Muscle of arm (tissue), 14 donors: ENCODE measurements at places on chromosomes 2 and 18. TPM values are rescaled to one million over a fixed set of nuclear protein-coding genes. Genes with fewer than 3 reads are reported as not detected.

DNA sequence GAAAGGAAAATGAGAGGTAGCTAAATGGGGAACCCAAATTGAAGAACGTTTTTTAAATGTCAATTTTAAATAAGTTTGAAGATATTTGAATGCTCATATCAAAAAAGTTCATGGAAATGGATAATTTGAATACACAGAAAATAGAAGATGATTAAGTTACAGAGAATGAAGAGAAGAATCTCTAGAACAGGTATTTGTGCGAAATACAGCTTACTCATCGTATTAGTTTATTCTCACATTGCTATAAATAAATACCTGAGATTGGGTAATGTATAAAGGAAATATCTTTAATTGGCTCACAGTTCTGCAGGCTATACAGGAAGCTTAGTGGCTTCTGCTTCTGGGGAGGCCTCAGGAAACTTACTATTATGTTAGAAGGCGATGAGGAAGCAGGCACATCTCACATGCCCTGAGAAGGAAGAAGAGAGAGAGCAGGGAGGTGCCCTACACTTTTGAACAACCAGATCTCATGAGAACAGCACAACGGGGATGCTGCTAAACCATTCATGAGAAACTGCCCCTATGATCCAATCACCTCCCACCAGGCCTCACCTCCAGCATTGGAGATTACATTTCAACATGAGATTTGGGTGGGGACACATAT lies 89.7 kb upstream of the DTNA start:
- no peak for DNase-seq

- DNase-seq, result no peak
Measured at GRCh38 chr2:118604371-118604770, 243.1 kb downstream of the EN1 start.

The CIB4 gene
- not detected for polyA plus RNA-seq

The LOXL3 gene
- polyA plus RNA-seq, result 9.6 TPM

GRCh38 chr2:166614029-166614428 lies 120.0 kb upstream of the SCN7A start:
- DNase-seq, result no peak

The OTOS gene
- polyA plus RNA-seq, result not detected

The SCYGR4 gene
- not detected for polyA plus RNA-seq

- DNase-seq, result no peak
Measured at GRCh38 chr2:159030674-159031380, 62.4 kb downstream of the TANC1 start.

The REEP1 gene
- polyA plus RNA-seq, result 54.4 TPM

The CTAGE1 gene
- not detected for polyA plus RNA-seq

The IL1RN gene
- not detected for polyA plus RNA-seq

DNA sequence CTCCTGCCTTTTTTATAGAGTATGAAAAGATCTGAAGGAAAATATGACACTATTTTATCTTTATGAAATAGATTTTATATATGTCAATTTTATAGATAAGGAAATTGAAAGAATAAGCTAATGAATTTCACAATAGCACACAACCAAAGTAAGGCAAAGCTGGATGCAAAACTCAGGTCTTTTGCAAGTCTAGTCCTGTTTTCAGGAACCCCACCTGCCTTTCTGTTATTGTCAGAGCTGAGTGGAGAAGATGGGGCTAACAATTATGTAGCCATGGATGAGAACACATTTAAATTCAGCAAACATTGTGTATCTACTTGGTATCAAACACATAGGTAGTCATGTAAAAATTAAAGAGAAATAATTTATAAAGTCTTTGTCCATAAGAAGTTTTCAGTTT lies 161.5 kb upstream of the ZEB2 start:
- no peak for DNase-seq

DNA sequence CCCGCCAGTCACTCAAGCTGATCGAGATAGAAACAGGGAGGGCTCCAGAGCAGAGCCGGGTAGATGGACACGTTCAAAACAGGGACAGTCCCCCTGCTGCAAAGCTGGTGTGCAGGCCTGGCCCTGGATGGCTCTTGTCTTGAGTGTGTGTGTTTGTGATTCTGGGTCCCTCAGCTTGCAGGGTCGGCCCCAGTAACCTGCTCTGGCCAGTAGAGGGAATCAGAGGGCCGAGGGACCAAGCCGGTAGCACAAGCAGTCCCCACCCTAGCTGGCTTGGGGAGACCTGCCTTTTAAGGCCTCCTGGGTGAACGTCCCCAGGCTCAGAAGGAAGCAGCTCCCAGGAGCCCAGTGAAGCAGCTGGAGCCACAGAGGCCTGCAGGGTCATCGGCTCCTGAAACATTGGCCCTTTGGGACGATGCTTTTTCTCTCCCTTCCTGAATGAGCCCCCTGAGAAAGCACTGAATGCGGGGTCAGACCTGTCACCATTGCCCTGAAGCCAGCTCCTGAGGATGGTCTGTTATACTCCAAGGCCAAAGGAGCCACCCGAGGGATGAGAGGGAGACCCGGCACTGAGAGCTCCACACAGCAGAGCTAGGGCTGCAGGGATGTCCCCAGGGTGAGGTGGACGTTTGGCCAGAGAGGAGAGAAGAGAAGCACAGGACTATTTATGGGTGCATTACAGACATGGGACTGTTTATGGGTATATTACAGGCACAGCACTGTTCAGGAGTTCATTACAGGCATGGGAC lies 15.4 kb upstream of the MLPH start:
- DNase-seq, result no peak

GRCh38 chr2:37812414-37812813 lies 112.7 kb upstream of the RMDN2 start:
- DNase-seq, result no peak

DNA sequence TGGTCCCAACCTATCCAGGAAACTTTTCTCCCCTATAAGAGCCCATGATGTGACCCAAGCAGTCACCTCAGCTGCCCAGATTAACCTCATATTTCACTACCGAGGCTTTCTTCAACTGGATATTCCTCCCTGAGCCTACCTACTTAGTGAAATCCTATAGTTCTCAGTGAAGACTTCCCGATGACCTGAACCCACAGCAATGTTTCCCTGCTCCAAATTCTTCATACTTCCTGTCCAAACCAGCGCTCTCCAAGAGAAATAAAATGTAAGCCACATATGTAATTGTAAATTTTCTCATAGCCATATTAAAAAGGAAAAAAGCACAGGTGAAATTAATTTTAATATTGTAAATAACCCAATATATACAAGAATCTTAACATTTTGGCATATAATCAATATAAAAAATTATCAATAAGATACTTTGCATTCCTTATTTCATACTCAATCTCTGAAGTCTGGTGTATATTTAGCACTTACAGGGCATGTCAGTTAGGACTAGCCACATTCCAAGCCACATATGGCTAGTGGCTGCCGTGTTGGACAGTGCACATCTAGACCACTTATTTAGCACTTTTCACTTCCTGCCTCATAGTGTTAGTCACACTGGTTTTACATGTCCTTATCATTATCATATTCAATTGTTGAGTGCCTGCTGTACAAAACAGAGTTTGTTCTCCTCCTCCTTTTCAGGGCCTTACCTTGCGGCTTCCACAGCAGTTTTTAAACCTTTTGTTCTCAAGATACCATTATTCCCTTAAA lies 1.9 kb upstream of the STAT4 start:
- DNase-seq, result no peak

DNA sequence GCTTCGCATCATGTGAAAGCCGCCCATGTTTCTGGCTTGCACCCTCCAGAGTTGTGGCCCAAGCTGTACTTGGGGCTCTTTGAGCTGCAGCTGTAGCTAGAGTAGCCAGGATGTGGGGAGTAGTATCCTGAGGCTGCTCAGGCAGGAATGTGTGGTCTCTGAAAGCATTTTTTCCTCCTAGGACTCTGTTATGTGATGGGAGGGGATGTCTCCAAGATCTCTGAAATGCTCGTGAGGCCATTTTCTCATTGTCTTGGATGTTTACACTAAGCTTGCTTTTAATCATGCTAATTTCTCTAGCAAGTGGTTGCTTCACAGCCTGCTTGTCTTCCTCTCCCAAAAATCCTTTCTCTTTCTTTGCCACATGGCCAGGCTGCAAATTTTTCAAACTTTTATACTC lies 687.6 kb downstream of the DCDC2C start:
- DNase-seq, result no peak

The RETREG2 gene
- polyA plus RNA-seq, result 45.5 TPM

The SH2D6 gene
- 0.21 TPM for polyA plus RNA-seq

DNA sequence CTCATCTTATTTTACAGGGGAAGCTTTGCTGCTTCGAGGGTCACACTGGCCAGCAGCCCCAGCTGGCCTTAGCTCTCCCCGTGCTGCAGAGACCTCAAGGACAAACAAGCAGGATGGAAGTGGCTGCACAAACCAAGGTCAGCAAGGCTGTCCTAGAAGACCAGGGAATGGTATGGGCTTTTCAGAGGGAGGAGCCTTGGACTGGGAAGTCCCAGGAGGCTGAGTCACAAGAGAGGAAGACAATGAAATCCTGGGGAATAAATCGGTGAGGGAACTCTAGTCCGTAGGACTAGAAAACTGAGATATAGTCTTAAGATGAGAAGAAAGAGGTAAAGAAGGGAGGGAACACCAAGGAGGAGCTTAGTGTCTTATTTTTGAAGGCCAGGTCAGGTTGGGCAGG lies 15.7 kb downstream of the CREG2 start:
- DNase-seq, result no peak
